ENCODE measurements at places on chromosomes 2 and 18. TPM values are rescaled to one million over a fixed set of nuclear protein-coding genes. Genes with fewer than 3 reads are reported as not detected.

The SERPINB4 gene
- not detected for total RNA-seq

The PJVK gene
- total RNA-seq = 0.91 TPM

The STPG4 gene
- total RNA-seq = not detected

The GPR45 gene
- total RNA-seq = not detected

The ATP6V1B1 gene
- not detected for total RNA-seq

The AGAP1 gene
- total RNA-seq = 18.1 TPM

The RAB6C gene
- 0.16 TPM for total RNA-seq

DNA sequence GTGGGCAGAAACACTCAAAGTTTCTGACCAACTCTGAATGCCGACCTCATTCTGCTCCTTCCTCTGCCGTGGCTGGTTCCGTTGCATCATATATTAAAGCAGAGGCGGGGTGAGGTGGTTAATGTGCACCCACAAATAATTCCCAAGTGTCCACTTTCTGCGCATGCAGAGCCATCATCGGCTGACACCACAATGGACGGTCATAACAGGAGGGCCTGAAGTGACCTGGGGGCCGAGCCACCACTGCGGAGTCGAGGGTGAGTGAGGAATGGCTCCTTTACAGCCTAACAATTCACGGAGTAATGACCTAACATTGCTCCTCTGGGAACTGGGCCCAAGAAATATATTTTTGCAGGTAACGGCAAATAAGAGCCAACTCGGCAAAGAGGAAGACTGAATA, 32.9 kb upstream of the GLI2 start:
- no peak overlapping the region for H3K27ac ChIP-seq
- no peaks in the 10 kb centered on the region for H3K4me1 ChIP-seq

DNA sequence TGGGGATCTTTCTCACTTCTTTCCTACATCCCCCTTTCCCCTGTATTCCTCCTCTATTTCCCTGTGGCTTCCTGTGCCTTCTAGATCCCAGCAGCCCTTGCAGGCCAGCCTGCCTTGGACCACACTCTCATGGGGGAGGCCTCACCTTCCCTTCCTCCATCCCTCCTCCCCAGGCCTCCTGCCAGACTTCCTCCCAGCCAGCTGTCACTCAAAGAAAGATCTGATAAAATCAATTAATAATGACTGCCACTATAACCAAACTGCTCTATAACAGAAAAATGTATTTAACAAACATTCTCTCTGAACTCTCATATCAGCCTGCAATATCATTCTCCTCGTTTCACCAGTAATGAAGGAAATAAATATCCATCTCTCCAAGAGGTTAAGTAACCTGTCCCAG, 144.9 kb upstream of the SIX2 start:
- H3K4me1 ChIP-seq = no peaks in the 10 kb centered on the region
- DNase-seq = no peak
- H3K27me3 ChIP-seq = peaks cover 39% of the 10 kb centered on the region

GRCh38 chr2:37456479-37456878, 112.0 kb downstream of the QPCT start:
- H3K4me3 ChIP-seq = no peak overlapping the region
- no peak overlapping the region for H3K27ac ChIP-seq
- H3K36me3 ChIP-seq = no peaks in the 10 kb centered on the region
- no peaks in the 10 kb centered on the region for H3K27me3 ChIP-seq

DNA sequence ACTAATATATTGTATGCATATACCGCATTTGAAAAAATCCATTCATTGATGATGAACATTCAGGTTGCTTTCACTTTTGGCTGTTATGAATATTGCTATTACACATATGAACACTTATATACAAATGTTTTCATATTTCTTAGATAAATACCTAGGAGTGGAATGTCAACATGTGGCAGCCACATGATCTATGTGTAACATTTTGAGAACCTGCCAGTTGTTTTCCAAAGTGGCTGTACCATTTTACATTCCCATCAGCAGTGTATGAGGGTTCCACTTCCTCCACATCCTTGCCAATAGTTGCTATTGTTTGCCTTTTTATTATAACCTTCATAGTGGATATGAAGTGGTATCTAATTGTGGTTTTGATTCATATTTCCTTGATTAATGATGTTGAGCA, 40.5 kb downstream of the CCDC85A start:
- H3K36me3 ChIP-seq = no peaks in the 10 kb centered on the region
- H3K4me1 ChIP-seq = no peaks in the 10 kb centered on the region

GRCh38 chr18:5851998-5852397, 43.3 kb downstream of the TMEM200C start:
- no peaks in the 10 kb centered on the region for H3K36me3 ChIP-seq
- no peak overlapping the region for H3K27ac ChIP-seq

DNA sequence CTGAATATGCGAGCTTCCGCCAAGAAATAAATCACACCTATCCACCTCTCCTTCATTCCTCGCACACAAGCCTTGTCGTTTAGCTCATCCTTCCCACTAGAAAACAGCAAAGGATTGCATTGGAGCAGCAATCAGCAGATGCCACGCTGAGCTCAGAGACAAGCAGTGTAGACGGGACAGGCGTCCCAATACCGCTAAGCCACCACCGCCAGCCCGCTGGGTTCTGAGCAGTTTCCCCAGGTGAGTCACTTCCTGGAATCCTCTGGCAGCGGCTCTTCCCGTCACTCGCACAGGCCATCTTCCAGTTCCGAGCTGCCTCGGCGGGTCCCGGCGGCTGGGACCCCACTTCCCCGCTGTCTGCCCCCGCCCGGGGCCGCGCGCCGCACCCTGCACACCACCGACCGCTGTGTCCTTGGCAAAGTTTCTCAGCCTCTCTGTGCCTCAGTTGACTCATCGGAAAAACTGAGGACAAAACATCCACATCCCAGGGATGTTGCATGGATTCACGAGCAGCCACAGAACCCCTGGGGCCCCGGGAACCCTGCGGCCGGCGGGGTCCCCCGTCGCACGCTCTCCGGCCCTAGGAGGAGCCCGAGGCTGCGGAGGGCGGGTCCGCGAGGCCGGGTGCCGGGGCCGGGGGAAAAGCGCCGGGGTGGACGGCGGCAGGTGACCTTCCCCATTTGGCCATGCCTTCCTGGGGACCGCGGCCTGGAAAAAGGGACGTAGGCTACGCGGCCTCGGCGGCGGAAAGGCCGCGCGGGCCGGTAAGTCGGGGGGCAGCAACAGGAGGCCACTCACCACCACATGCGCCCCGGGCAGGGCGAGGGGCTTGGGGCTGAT, 573 bp downstream of the KDSR start:
- peak overlapping the region; percentile 97 for H3K4me3 ChIP-seq
- DNase-seq = peak; percentile 21
- H3K27me3 ChIP-seq = no peaks in the 10 kb centered on the region
- peak overlapping the region; percentile 98 for H3K27ac ChIP-seq
- H3K36me3 ChIP-seq = peaks cover 16% of the 10 kb centered on the region

DNA sequence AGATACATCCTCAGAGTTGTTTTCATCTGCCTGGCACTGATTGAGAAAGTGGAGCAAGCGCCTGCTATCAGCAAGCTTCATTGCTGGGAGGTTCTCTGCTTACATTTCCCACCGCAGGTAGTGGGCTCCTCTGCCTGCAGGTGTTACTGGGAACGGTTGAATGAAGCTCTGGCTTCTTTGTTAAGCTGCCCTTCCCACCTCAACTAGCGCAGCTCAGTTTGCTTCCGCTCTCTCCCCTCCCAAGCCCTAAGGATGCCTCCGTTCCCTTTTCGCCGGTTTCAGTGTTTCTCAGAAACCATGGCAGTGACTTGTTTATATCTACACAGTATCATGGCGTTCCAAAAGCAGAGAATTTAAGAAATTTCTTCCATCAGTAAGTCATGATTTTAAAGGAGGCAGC, 72.2 kb upstream of the B3GNT7 start:
- DNase-seq = no peak
- H3K36me3 ChIP-seq = no peaks in the 10 kb centered on the region
- H3K27ac ChIP-seq = no peak overlapping the region
- H3K4me1 ChIP-seq = peaks cover 32% of the 10 kb centered on the region
- H3K4me3 ChIP-seq = no peak overlapping the region
- no peaks in the 10 kb centered on the region for H3K27me3 ChIP-seq

DNA sequence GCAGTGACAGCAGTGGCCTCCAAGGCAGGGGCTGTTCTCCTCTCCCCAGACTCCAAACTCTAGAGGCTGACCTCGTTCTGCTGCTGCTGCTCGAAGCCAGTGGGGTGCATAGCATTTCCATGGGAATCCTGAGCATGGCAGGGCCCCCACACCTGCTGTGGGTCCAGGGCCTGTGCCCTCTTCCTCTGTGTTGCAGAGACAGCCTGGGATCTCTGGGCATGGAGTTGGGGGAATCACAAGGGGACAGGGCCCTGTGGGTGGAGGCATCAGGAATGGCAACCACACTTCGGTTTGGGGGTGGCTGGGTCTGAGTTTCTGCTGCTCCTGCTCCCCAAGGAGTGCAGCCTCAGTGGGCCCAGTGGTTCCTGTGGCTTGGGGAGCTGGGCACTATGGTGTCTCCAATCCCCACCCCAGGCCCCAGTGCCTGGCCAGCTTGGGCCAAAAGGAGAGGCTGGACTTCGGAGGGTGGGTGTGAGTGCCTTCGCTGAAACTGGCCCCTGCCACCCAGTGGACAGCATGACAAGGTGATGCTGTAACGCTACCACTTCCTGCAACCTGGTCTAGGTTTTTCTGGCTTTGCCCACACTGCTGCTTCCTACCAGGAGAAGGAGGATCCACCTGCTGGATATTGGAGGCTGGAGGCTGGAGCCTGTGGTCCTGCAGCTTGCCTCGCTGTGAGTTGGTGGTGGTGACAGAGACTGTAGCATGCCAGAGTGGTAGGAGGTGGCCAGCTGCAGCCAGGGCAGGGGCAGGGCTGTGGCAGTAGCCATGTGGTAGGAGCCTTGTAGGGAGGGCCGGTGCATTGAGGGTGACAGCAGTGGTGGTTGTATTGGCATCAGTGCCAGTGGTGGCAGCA, 56.6 kb downstream of the SOWAHC start:
- no peak overlapping the region for H3K27ac ChIP-seq
- no peaks in the 10 kb centered on the region for H3K36me3 ChIP-seq
- no peak for DNase-seq
- H3K27me3 ChIP-seq = no peaks in the 10 kb centered on the region

DNA sequence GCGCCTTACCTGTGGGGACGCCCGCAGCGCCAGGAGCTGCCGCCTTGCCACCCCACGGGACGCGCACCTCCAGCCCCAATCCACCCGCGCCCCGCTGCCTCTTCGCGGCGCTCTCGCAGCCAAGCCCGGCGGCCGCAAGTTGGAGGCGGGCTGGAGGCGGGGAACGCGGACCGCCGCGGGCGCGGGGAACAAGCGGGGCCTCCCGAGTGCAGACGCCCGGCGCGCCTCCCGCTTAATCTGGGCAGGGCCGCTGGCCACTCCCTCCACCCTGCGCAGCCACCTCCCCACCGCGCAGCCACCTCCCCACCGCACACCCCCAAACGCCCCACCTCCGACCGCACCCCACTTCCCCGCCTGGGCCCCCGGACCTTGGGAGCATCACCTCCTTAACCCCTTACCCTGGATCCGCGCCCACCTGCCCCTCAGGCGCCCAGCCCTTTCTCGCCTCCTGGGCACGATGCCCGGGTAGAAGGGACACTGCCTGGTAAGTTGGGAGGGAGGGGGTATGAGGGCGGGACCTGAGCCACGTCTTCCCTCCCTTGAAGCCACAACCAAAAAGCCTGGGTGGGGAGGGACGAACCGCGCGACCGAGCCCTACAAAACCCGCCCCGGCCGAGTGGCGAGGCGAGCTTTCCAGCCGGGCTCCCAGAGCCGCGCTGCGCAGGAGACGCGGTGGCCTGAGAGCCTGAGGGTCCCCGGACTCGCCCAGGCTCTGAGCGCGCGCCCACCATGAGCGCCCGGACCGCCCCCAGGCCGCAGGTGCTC, at the start of the genes COL4A3 and COL4A4:
TSS of gene COL4A3 (plus strand) at position 627 of the 765 bp plus-strand sequence. CDS start at position 730, 103 bp downstream.
TSS of gene COL4A4 (minus strand) at position 208 of the 765 bp plus-strand sequence. CDS start 16,722 bp downstream, outside the sequence.
- H3K4me3 ChIP-seq = peak within 1 kb of the TSS; percentile 88
- peak; percentile 78 for DNase-seq
- peaks cover 12% of the 10 kb centered on the region for H3K27me3 ChIP-seq
- H3K27ac ChIP-seq = peak within 1 kb of the TSS; percentile 87
- peaks cover 28% of the 10 kb centered on the region for H3K4me1 ChIP-seq
- no peaks in the 10 kb centered on the region for H3K36me3 ChIP-seq
